ENCODE measurements at places on chromosomes 6 and 20.
A peak's percentile ranks its signal among the peaks of the same experiment; 100 is the strongest.

DNA sequence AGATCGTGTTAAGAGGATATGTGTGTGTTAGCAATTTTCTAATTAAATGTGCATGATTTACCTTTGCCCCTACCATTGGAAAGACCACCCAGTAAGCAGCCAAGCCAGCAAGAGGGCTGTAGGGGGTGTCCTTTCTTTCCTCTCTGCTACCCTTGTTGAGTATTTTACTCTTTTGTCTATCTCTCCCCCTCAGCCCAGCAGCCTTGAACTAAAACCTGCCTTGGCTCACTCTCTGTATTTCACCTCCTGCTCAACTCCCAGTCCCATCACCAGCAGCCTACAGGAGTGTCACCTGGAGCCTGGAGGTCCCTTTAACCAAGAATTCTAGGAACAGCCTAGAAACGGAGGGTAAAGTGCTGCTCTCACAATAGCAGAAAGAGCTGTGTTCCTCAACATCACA, 81.0 kb downstream of the HIVEP2 start:
- no peak for DNase-seq

DNA sequence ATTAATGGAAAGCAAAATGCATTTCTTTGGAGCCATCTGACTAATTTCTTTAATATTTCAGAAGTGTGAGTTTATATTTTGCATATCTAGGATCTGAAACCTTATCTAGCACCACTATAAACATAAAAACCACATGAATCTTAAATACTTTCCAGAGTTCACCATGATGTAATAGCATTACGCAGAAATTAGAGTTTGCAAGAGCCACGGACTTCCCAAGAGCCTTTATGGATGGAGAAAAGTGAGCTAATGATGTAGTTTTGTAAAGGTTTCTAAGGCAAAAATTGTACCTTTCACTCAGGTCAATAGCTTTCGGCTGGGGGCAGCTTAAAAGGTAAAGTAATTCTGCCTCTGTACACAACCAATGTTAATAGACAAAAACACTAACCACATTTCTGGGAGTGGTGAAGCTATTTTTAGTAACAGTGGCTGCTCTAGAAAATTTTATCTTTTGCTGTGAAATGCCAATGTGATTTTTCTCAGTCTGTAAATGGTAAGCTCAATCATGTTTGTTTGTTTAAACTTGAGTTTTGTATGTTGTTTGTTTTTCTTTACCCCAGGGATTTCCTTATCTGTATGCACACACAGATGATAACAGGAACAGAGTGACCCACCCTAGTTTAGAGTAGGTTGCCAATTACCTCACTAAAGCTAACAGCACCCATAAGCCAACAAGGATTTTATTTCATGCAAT, 80.5 kb downstream of the FILIP1 start:
- DNase-seq: no peak

DNA sequence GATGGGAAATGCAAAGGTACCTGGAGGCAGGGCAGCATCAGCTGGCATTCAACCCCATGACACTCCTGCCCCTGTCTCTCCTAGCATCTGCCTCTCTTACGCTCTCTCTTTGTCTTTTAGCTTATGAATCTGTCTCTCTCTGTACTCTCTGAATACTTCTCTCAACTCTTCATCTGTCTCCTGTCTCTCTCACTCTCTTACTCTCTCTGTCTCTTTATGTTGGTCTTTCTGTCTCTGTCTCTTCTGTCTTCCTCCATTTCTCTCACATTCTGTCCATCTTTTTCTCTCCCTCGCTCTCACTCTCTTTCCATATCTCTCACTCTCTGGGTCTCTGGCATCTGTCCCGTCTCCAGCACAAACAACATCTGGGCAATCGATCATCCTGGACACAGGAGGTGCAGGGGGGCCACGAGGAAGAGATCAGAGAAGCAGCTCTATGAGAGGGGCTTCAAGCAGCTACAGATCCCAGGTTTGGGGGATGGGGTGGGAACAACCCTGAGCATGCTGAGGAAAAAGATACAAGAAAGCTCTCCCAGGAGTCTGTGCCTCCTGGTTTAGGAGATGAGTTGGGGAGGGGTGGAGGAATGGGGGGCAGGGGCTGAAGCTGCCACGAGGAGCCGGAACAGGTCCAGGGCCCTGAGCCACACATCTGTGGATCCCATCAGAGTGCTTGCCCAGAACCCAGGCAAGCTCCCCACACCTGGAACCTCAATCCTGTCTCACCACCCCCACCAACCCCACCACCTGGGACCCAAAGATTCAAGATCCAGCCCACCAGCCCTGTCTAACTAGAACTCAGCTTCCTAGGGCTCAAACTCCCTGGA, 2.4 kb downstream of the COL11A2 start:
- DNase-seq: no peak

GRCh38 chr20:42336576-42336975, 718.4 kb upstream of the CHD6 start:
- DNase-seq: no peak

DNA sequence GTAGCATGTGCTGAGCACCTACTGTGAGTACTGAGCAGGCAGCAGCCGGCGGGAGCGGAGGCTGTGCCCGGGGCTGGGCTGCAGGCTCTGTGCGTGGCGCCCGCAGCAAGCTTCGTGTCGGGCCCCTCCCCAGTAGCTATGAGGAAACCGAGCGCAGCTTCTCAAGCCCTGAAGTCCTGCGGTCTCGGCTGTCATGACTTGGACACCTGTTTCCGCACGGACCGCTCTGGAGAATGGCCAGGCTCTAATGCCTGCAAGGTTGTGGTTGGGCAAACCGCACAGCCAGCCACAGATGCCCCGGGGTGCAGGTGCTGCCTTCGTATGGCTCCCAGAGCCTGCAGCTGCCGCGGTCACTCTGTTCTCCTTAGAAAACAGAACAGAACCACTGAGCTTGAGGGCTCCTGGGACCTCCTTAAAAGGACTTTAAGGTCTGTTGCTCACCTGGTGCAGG, 33.7 kb downstream of the PYGB start:
- peak; percentile 26 for DNase-seq

DNA sequence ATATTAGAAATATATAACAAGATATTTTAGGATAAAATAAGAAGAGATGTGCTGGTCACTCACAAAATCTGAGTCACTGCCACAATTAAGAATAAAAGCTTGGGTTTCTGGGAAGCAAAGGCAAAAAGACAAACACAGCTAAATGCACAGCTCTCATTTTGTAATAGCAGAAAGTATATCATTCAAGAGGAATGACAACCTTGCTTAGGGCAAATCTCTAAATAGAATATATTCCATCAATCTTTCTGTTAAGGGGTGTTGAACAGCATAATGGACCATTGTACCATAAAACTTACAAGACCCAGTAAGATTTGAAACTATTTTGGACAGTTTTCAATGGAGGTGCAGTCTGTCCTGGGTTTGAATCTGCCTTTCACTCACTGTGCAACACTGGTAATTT, 464.9 kb upstream of the SOX4 start:
- DNase-seq: no peak

- DNase-seq: no peak
These were observed 185.5 kb upstream of the TNFAIP3 start for GRCh38 chr6:137681445-137682009.

DNA sequence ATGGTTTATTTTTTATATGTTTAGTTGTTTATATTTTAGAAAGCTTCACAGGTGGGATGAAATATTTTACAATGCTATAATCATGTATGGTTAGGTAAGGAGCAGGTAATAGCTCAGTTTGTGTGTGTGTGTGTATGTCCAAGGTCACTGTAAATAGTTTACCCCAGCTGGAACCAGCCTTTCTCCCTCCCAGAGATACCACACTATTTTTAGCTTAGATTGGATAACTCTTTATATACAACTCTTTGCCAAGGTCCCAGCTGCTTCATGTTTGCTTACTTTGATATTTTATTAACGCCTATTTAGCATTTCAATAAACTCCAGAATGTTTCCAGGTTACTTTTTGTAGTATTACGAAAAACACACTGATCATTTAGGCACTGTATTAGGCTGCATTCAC, 1.8 kb upstream of the PEX7 start:
- DNase-seq: no peak

GRCh38 chr20:4233520-4233919, 218.2 kb upstream of the RNF24 start:
- no peak for DNase-seq

DNA sequence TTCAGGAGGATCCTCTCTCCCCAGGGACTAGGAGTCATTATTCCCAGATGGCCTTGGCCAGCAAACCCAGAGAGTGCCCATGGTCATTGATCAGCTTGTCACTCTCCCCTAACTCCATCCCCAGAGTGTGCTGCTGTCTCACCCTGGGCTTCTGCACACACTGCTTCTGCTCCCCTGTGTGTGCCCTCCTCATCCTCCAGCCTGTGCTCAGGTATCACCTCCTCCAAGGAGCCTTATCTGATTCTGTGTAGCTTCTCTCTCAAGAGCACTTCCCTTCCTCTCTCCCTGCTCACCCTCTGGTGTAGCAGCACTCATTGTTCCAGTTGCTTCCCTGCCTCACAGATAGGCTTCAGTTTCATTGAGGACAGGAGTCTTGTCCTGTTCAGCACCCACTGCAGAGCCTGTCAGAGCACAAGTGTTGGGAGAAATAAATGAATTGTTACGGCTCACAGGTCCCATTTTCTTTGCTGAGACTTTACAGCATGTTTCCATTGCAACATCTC, 102.4 kb downstream of the JAG1 start:
- DNase-seq: no peak

DNA sequence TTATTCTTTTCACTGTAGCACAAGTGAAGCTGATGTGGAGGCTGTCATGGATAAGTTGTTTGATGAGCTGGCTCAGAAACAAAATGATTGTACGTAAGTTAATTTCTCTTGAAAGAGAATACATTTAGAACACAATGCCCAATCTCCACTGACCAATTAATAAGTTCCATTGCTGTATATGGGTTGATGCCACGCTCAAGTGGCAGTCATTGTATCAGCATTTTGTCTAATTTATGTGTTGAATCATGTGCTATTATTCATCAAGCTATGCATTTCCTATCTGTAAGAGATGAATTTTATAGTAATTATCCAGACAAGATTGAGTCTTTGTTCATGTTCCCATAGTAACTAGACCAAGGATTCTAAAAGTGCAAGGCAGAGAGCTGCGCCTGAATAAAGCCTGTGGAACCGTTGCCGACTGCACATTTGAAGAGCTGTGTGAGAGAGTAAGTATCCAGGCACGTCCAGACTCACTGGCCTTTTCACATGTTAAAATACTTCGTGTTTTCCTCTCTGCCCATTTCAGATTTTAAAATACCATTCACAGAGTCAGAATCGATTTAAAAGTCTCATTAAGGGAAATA, 83.8 kb upstream of the FOXO3 start:
- DNase-seq: no peak

GRCh38 chr6:21800330-21800729, 206.8 kb downstream of the SOX4 start:
- DNase-seq: no peak

GRCh38 chr6:135380793-135381192, 116.7 kb downstream of the AHI1 start:
- DNase-seq: no peak

GRCh38 chr6:27066802-27067201, 180.7 kb upstream of the PRSS16 start:
- no peak for DNase-seq

DNA sequence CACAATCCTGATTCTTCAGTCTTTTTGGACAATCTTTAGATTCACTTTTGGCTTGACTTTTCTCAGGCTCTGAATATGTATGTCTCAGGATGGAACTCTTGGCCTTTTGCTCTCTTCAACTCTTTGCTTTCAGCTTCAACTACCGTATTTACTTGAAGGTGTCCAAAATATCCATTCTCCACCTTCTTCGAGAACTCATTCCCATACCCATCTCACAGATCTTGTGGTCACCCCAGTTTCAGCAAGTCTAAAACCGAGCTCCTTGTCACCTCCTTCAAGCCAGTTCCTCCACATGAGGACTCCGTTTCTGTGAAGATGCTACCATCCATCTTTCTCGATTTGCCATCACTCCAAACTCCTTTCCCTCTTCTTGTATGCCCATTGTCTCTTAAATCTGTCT, 2.0 kb upstream of the MMP24 start:
- DNase-seq: no peak

DNA sequence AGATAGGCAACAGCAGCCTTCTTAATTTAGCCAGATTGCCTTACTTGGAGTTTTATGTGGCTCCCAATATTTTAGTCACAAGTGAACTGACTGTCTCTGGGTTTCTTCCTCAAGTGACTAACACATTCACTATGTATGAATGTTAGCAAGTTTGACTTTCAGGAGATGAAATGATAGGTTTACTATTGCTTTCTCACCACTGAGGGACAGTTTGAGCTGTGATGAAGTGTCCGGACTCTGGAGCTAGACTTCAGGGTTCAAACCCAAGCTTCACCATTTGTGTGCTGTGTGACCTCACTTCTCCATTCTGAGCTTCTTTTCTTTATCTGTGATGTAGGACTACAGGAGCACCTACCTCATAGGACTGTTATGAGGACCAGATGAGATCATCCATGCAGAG, 8.2 kb downstream of the DHX35 start:
- DNase-seq: peak; percentile 53

- DNase-seq: no peak
These were observed 12.6 kb downstream of the ADTRP start for GRCh38 chr6:11766043-11766442.

GRCh38 chr20:35273449-35274171, 4.3 kb downstream of the MMP24OS start:
- no peak for DNase-seq

DNA sequence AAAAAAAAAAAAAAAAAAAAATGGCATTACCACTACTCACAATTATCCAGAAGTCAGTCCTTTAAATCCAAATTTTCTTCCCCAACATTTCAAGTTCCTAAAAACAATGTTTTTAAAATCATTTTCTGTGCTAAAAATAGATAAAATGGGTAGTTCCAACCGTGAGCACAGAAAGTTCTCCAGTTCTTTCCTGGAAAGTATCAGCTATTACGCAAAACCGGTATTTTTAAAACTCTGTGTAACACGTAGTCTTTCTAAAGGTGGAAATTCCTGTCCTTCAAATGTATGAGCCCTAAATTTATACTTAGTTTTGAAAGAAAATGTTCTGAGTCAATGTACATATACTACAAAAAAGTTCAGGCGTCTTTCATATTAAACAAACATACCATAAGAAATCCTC, 83.5 kb upstream of the SCAF8 start:
- no peak for DNase-seq

- DNase-seq: no peak
These were observed 15.6 kb upstream of the NOTCH4 start for GRCh38 chr6:32239462-32239861.

DNA sequence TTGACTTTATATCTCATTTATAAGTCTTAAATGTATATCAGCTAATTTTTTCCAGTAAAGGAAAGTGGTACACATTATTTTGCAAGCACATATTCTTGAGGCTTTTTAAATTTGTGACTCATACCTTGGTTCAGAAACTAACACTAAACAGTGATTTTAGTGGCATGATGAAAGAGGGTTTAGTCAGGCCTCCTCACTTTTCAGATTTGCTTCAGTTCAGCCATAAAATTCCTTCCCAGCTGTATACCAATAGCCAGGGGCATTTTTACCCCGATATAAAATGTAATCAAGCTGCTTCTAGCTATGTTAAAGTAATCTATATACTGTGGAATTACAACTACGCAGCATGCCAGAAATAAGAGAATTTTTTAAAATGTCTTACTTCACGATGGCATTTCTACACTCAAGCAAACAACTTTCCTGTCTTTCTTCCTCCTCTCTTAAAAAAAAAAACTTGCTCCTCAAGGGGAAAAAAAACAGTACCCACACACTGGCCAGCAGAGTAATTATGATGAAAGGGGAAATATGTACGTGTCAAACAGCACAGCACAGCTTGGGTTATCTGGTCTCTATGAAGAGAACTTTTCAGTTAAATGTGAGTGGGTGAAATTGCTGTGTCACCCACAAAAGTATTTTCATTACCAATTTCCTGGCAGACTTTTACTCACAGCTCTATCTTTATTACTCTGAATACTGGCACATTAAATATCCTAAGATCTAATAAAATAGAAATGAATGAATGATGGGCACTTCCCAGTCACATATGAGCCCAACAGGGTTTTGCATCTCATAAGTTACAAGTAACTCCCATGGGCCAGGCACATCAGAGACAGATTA, 244.8 kb upstream of the TENT5A start:
- DNase-seq: peak; percentile 81
